ENCODE measurements at places on chromosomes 13 and 19.

- DNase-seq: no peak
Measured at GRCh38 chr13:51865838-51866237, 4.1 kb downstream of the CCDC70 start.

GRCh38 chr13:38395497-38395788 lies 45.8 kb downstream of the UFM1 start:
- no peak for DNase-seq

GRCh38 chr13:30186634-30187415 lies 120.5 kb downstream of the KATNAL1 start:
- DNase-seq: no peak

DNA sequence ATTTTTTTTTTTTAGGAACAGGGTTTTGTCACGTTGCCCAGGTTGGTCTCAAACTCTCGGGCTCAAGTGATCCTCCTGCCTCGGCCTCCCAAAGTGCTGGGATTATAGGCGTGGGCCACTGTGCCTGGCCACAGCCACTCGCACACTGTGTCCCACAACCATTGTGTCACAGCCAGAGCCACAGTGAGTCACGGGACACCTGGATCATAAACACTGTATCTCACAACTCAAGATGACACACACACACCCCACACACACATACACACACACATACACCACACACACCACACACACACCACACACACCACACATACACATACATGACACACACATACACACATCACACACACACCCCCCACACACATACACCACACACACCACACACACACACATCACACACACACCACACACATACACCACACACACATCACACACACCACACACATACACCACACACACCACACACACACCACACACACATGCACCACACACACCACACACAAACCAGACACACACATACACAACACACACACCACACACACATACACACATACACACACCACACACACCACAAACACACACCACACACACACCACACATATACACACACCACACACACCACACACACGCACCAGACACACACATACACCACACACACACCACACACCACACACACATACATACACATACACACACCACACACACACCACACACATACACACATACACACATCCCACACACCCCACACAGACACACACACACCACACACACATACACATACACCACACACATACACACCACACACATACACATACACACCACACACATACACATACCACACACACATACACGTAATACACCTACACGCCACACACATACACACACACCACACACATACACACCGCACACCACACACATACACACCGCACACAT lies 16.2 kb downstream of the ELAVL3 start:
- no peak for DNase-seq

DNA sequence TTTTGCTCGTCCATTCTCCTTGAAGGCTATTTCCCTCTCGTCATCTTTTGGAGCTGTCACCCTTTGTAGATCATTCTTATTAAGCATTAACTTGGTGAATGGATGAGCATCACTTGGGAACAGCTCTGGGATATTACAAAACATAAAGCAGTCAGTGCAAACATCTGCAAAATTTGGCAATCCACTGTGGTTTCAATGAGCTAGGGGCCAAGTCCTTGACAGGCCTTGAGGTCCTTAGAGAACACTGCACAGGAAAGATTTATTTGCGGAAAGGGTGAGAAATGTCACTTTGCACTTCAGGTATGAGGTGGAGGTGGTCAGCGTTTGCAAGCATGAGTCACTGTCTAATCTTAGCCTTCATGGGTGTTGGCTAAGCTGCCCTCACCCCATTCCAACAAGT lies 239.7 kb upstream of the MAB21L1 start:
- DNase-seq: peak; percentile 35

DNA sequence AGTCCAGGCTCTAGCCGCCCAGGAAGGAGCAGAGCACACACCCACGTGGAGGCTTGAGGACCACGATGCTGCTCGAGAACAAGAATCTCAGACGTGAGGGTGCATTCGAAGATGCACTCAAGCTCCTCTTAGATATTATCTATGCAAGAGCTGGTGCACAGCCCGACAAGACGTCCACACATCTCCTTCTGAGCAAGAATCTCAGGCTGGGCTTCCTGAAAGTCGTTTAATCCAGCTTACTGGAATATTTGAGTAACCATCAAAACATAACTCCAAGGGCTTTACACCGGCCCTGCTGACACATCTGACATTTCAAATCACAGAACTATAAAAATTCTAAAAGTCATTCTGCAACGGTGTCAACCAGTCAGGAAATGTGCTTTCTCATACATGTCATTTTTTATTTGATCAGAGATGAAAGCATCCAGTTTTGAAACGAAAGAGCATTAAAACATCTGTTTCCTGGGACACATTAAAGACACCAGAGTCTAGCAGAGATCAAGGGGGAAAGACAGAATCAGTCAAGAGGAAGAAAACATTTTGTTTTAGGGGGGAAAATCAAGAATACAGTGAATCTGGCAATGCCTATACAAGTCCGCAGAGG lies 177.7 kb upstream of the IRS2 start:
- DNase-seq: no peak

DNA sequence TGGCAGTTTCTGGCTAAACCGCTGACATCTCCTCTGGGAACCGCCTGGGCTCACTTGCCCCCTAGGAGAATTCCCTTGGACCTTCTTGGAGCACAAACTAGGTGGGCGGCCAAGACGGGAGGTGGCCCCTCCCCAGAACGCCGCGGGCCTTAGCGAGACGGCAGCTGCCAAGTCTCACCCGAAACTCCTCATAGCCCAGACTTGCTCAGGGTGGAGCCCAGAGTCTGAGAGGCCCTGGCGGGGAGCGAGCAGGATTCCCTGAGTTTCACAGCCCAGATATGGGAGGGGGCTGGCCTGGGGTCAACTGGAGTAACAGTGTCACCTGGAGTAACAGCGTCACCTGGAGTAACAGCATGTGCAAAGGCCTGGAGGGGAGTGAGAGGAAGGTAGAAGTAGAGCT lies 10.1 kb downstream of the TINCR start:
- DNase-seq: no peak

GRCh38 chr19:44258835-44259413 lies 762 bp upstream of the ZNF233 start:
- no peak for DNase-seq

DNA sequence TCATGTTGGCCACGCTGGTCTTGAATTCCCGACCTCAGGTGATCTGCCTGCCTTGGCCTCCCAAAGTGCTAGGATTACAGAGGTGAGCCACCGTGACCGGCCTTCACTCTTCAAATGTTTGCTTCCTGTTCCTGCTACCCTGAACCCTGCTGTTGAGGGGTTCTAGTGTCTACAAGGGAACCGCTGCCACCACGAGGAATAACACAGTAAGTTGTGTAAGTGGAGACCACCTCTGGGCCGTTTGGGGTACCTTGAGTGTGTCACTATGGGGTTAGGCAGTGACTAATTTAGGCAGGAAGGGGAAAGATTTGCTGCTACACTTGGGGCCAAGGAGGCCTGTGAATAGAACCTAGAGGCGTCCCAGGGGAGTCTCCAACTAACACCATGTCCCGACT lies 2.2 kb upstream of the MYADM start:
- no peak for DNase-seq

- DNase-seq: peak; percentile 60
Measured at GRCh38 chr19:18290302-18291018, 9.0 kb upstream of the JUND start.

DNA sequence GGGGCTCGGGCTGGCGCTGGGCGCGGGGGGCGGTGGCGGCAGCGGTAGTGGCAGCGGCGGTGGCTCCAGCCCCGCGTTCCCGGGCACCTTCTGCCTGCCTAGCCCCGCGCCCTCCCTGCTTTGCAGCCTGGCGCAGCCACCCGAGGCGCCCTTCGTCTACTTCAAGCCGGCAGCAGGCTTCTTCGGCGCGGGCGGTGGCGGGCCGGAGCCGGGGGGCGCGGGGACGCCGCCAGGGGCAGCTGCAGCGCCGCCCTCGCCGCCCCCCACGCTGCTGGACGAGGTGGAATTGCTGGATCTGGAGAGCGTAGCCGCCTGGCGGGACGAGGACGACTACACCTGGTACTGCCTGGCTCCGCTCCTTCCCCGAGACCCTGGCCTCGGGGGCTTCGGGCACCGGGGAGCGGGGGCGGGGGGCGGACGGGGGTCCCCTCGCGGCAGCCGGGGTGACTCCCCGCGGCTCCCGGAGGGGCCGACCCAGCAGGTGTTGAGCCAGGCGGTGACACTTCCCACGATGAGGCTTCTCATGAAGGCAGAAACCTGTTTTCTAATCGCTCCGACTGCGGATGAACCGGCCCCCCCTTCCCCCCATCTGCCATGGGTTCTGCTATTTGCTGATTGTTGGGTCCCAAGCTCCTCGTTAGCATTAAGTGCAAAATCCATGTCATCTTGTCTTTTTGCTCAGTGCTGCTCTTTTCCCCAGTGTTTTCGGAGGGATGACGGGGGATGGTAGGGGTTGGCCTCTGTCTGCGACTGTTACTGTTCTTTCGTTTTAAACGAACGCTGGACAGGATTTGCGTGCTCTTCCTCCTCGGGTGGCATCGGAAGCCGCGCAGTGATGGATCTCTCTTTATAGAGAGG lies 943 bp downstream of the SLAIN1 start:
- DNase-seq: no peak

GRCh38 chr13:30165796-30166195 lies 141.6 kb downstream of the KATNAL1 start:
- peak; percentile 29 for DNase-seq

GRCh38 chr13:79386125-79386826 lies 19.8 kb downstream of the RBM26 start:
- DNase-seq: no peak

DNA sequence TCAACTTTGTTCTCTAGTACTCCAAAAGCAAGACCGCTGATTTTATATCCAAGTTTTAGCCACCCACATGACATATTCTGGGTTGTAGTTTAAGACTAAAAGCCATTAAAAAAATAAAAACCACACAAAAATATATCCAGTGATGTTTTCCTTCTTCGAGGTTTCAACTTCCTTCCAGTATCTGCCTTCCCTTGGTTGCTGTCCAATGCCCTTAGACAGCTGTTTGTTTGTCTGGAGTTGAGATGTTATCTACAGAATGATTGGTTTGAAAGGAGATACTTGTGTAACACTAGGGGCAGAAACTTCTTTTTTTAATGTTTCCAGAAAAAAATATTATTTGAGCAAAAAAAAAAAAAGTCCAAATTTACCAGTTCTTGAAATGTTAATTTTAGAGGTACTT lies 591.5 kb upstream of the PCDH9 start:
- DNase-seq: no peak

DNA sequence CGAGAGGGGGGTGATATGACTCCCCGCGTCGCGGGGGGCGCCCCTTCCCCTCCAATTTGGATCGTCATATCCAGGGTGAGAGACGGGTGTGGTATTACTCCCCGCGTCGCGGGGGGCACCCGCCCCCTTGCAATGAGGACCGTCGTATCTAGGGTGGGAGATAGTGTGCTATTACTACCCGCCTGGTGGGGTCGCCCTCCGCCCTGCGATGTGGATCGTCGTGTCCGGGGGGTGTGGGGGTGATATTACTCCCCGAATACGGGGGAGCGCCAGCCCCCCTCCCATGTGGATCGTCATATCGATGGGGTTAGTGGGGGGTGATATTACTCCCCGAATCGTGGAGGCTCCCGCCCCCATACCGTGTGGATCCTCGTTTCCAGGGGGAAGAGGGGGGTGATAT lies 29.2 kb upstream of the RGCC start:
- DNase-seq: peak; percentile 9

GRCh38 chr19:27775395-27775794 lies 1437.6 kb downstream of the UQCRFS1 start:
- no peak for DNase-seq

DNA sequence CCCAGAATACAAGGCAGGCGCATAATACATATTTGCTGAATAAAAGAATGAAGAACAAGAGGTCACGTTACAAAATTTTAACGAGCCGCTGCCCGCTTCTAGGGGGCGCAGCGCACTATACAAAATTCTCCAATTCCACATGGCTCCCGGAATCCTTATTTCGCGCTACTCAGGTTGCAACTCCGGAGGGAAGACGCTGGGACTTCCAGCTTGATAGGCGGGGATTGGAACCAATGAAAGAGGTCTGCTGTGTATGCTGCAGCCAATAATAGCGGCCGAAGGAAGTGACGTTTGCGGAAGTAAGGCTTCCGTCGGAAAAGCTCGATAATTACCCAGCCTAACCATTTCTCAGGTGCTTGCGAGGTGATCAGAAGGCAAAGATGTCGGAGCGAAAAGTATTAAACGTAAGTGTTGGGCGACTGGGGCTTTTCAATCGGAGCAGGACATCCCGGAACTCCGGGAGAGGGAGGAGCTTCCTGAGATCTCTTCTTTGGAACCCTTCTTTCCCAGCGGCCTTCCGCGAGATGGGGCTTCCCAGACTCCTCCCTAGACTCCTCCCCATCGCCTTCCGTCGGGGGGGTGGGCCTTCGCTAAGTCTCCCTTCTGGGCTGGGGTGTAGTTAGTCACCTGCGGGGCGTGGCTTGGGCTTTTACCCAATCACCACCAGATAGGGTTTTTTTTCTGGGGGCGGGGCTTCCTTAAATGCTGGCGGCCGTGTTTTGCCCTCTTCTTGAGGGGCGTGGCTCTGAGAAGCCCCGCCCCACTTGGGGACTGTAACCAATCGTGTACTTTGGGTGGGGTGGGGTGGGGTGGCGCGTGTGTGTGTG lies at the start of gene YJU2:
TSS of gene YJU2 (plus strand) at position 314 of the 827 bp plus-strand sequence. CDS start at position 381, 67 bp downstream.
- DNase-seq: peak; percentile 100

- DNase-seq: peak; percentile 55
Measured at GRCh38 chr19:44530777-44531176, 1.3 kb upstream of the CEACAM20 start.

GRCh38 chr13:43687038-43687437 lies 99.7 kb downstream of the ENOX1 start:
- DNase-seq: no peak

GRCh38 chr19:48543121-48543710 lies 8.8 kb upstream of the SULT2B1 start:
- peak; percentile 62 for DNase-seq

DNA sequence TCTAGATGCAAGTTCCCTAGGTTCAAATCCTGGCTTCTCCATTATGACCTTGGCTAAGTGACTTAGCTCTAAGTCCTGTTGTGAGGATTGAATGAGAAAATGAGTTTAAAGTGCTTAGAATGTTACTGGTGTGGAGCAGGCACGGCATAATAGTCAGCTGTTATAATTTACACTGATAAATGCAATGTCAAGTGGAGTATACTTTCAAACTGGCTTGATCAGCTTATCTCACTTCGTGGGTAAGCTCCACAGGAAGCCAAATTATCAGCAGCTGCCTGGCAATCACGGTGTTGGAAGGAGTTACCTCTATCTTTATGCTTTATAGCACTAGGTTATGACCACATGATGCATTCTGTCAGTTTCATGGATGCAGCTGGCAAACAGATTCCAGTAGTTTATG lies 272.8 kb downstream of the OLFM4 start:
- no peak for DNase-seq

- peak; percentile 94 for DNase-seq
Measured at GRCh38 chr19:13091400-13092157, 11.1 kb downstream of the LYL1 start.

GRCh38 chr19:33005440-33005839 lies 33.4 kb downstream of the FAAP24 start:
- no peak for DNase-seq

GRCh38 chr13:32594157-32594738 lies 8.0 kb downstream of the PDS5B start:
- peak; percentile 36 for DNase-seq

GRCh38 chr13:112774829-112775565 lies 85.2 kb downstream of the ATP11A start:
- no peak for DNase-seq

- no peak for DNase-seq
Measured at GRCh38 chr13:71149498-71150363, 717.3 kb downstream of the DACH1 start.

Data from fibroblast of pulmonary artery (primary cell).